ENCODE measurements at places on chromosomes 6 and 20. TPM values are rescaled to one million over a fixed set of nuclear protein-coding genes. Genes with fewer than 3 reads are reported as not detected.

MAVS gene
- 21.9 TPM for total RNA-seq

OOEP gene
- not detected for total RNA-seq

SIRPG gene
- not detected for total RNA-seq

TSHZ2 gene
- 5.2 TPM for total RNA-seq

BPIFB2 gene
- 0.52 TPM for total RNA-seq

REM1 gene
- 0.08 TPM for total RNA-seq

SNX3 gene
- total RNA-seq = 291 TPM

DLL1 gene
- total RNA-seq = 3.3 TPM

GRCh38 chr6:85137865-85138264 is 312.0 kb upstream of the NT5E start:
- H3K4me1 ChIP-seq = peaks cover 15% of the 10 kb centered on the region
- H3K27me3 ChIP-seq = no peaks in the 10 kb centered on the region
- no peak for DNase-seq
- no peaks in the 10 kb centered on the region for H3K36me3 ChIP-seq

DNA sequence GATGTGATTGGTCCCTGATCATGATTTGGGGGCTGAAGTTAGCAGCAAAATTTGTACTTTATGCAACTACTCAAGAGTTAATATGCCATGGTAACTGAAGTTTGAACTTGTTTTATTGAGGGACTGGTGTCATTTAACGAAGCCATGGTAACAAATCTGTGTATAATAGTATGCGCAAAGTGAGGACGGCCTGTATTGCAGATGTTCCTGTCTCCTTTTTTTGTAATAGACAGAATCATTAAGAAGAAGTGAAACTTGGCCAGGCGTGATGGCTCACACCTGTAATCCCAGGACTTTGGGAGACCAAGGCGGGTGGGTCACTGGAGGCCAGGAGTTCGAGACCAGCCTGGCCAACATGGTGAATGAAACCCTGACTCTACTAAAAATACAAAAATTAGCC is 22.3 kb downstream of the RPRD1B start:
- DNase-seq = no peak
- H3K4me1 ChIP-seq = peaks cover 12% of the 10 kb centered on the region
- H3K27me3 ChIP-seq = no peaks in the 10 kb centered on the region
- H3K27ac ChIP-seq = no peak overlapping the region

DNA sequence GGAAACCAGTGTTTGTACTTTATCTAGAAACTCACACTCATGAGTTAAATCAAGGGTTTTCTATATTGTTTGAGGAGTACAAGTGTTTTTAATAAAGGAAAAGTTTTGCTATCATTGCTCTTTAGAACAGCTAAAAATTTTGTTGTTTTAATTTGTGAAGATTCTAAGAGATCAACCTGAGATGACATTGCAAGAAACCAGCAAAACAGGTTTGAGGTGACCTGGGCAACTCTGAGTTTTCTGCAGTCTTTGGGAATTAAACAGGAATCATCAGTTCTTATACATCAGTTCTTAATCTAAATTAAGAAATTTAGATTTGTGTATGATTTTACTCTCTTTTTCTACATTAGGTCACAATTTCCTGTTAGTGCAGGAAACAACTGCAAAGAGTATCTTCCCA is 114.5 kb downstream of the JAG1 start:
- H3K27ac ChIP-seq = peak overlapping the region; percentile 60
- H3K4me1 ChIP-seq = peaks cover 19% of the 10 kb centered on the region
- no peaks in the 10 kb centered on the region for H3K27me3 ChIP-seq
- no peak overlapping the region for H3K4me3 ChIP-seq
- no peaks in the 10 kb centered on the region for H3K36me3 ChIP-seq

- no peaks in the 10 kb centered on the region for H3K27me3 ChIP-seq
- H3K4me3 ChIP-seq = no peak overlapping the region
- no peaks in the 10 kb centered on the region for H3K4me1 ChIP-seq
- H3K27ac ChIP-seq = no peak overlapping the region
- no peak for DNase-seq
Observed at GRCh38 chr6:97322811-97323210, 39.8 kb upstream of the MMS22L start.

DNA sequence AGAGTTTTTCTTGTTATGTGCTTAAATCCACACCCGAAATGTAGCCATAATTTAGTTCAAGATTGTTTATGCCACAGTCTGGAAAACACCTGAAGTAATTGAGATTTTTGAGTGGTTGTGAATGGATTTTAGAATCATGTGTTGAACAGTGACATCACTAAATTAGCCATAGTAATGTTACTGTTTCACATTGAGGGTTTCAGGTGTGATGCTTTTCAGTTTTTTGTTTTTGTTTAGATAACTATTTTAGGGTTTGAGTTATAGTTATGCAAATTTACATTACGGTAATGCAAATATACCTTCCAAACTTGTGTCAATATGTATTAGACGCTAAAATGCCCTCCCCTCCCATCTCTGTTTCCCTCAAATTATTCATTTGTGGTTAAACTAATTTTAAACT is 22.9 kb downstream of the QKI start:
- H3K36me3 ChIP-seq = no peaks in the 10 kb centered on the region
- H3K27me3 ChIP-seq = no peaks in the 10 kb centered on the region
- no peak overlapping the region for H3K4me3 ChIP-seq
- H3K27ac ChIP-seq = no peak overlapping the region
- H3K4me1 ChIP-seq = no peaks in the 10 kb centered on the region

- no peaks in the 10 kb centered on the region for H3K27me3 ChIP-seq
- H3K4me3 ChIP-seq = no peak overlapping the region
- no peaks in the 10 kb centered on the region for H3K4me1 ChIP-seq
- H3K36me3 ChIP-seq = no peaks in the 10 kb centered on the region
Observed at GRCh38 chr6:66605011-66605410, 898.0 kb upstream of the EYS start.

DNA sequence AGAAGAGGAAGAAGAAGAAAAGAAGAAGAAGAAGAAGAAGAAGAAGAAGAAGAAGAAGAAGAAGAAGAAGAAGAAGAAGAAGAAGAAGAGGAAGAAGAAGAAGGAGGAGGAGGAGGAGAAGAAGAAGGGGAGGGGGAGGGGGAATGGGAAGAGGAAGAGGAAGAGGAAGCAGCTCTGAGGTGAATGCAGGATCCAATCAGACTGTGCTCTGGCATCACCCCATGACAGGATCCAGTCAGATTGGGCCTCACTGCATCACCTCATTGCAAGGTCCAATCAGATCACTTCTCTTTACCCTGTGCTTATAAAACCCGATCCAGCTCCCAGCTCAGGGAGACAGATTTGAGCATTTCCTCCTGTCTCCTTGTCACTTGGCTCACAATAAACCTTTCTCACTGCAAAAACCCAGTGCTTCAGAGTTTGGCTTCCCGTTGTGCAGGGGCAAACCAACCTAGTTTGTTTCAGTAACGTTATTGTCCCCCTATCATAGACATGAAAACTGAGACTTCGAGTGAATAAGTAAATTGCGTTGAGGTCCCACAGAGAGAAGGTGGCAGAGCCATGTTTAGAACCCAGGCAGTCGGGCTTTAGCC is 28.6 kb upstream of the YWHAB start:
- H3K4me1 ChIP-seq = peaks cover 9% of the 10 kb centered on the region
- no peak for DNase-seq
- peak overlapping the region; percentile 64 for H3K27ac ChIP-seq
- no peak overlapping the region for H3K4me3 ChIP-seq

GRCh38 chr6:77587963-77588362 is 64.9 kb upstream of the MEI4 start:
- no peaks in the 10 kb centered on the region for H3K27me3 ChIP-seq
- no peaks in the 10 kb centered on the region for H3K36me3 ChIP-seq
- no peak for DNase-seq
- no peaks in the 10 kb centered on the region for H3K4me1 ChIP-seq
- no peak overlapping the region for H3K4me3 ChIP-seq
- no peak overlapping the region for H3K27ac ChIP-seq

DNA sequence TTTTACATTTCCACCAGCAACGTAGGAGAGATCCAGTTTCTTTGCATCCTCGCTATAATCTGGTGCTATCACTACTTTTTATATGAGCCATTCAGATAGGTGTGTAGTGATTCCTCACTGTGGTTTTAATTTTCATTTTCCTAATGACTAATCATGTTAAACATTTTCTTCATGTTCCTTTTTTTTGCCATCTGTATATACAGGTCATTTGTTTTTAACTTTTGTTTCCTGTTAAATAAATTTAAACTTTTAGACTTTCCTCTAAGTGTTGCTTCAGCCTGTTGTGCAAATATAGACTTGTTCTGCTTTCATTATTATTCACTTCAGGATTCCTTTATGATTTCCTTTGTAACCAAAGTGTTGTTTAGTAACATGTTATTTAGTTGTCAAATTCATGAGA is 697.4 kb downstream of the PTPRT start:
- no peak for DNase-seq
- H3K27ac ChIP-seq = no peak overlapping the region
- peaks cover 2% of the 10 kb centered on the region for H3K27me3 ChIP-seq
- no peaks in the 10 kb centered on the region for H3K36me3 ChIP-seq
- H3K4me1 ChIP-seq = peaks cover 2% of the 10 kb centered on the region

DNA sequence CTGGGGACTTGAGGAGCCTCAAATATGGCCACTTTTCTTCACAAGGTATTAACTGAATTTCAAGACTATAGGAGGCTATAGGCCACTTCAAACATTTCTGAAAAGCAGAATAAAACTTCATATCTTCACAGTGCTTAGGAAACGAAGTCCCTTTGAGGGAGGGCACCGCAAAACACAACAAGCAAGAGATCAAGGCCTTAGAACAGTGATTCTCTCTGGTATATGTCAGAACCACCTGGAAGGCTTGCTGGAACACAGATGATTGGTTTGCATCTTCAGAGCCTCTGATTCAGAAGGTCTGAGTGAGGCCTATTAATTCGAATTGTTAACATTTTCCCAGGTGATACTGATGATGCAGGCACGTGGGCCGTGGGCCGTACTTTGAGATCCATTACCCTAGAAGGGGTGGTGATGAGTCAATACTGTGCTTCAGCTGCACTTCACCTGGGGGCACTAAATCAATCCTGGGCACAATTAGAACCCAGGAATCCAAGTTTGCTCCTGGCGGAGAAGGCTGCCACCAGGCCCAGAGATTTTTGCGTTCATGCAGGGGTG is 10.7 kb downstream of the SUN5 start:
- H3K27me3 ChIP-seq = peaks cover 6% of the 10 kb centered on the region
- H3K4me3 ChIP-seq = no peak overlapping the region
- no peaks in the 10 kb centered on the region for H3K36me3 ChIP-seq
- no peak for DNase-seq

DNA sequence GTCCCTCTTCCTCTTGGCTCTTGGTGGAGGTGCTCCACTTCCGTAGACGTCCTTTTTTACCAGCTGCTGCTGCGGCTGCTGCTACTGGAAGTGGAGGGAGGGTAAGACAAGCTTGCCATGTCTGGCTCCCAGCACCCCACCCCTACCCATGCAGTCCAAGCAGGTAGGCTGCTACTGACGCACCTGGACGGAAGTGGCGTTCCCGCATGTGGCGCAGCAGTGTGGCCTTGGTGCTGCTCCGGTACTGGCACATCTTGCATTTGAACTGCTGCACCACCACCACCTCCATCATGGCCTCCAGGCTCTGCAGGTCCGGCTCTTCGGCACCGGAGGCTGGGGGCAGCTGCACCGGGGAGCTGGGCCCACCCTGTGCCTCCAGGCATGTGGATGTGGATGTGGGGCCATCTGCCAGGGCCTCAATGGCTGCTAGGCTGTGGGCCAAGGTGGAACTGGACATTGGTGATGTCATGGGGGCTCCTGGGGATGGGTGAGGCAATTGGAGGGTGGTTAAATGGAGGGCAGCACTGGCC is 4.4 kb downstream of the ZNF335 start:
- no peak overlapping the region for H3K27ac ChIP-seq
- peaks cover 11% of the 10 kb centered on the region for H3K4me1 ChIP-seq
- no peak overlapping the region for H3K4me3 ChIP-seq
- no peaks in the 10 kb centered on the region for H3K27me3 ChIP-seq
- no peak for DNase-seq

DNA sequence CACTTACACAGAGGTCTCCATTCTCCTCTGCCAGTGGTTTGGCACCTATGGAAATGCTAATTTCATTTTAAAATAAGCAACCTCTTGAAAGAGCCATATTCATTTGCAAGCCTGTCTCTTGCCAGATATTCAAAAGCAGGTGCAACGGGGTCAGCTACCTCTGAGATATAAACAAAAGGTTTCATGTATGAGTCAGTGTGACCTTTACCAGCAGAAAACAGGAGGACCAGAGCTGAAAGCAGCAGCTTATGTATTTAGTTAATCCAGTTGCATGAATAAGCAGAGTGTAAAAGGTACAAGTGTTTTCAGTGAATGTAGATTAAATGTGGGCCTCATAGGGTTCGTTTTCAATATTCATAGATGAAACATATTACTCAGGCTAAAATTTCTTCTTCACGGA is 56.0 kb downstream of the TENT5A start:
- no peak overlapping the region for H3K27ac ChIP-seq
- H3K4me1 ChIP-seq = no peaks in the 10 kb centered on the region
- H3K36me3 ChIP-seq = no peaks in the 10 kb centered on the region
- no peaks in the 10 kb centered on the region for H3K27me3 ChIP-seq
- DNase-seq = peak; percentile 55

GRCh38 chr6:120894077-120894476 is 440.2 kb downstream of the TBC1D32 start:
- no peaks in the 10 kb centered on the region for H3K36me3 ChIP-seq
- no peaks in the 10 kb centered on the region for H3K27me3 ChIP-seq
- H3K4me3 ChIP-seq = no peak overlapping the region
- no peak overlapping the region for H3K27ac ChIP-seq
- DNase-seq = no peak
- H3K4me1 ChIP-seq = no peaks in the 10 kb centered on the region

DNA sequence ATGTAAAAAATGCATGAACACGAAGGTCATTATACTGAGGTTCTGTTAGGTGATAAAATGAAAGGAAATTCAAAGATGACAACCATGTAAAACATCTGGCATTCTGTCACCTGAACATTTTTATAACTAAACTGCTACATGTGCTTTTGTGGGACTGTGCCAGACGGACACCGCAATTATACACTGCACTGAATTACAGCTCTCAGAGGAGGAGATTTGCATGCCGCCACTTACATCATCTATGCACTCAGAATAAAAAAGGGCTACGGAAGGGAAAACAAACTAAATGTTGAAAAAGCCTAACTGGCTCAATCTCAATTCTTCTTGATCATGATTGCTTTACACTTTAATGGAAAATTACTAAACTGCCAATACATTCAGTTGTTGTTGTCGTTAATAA is 614.0 kb upstream of the EYS start:
- no peaks in the 10 kb centered on the region for H3K4me1 ChIP-seq
- no peak overlapping the region for H3K27ac ChIP-seq
- no peak overlapping the region for H3K4me3 ChIP-seq
- H3K36me3 ChIP-seq = no peaks in the 10 kb centered on the region
- no peak for DNase-seq
- no peaks in the 10 kb centered on the region for H3K27me3 ChIP-seq

DNA sequence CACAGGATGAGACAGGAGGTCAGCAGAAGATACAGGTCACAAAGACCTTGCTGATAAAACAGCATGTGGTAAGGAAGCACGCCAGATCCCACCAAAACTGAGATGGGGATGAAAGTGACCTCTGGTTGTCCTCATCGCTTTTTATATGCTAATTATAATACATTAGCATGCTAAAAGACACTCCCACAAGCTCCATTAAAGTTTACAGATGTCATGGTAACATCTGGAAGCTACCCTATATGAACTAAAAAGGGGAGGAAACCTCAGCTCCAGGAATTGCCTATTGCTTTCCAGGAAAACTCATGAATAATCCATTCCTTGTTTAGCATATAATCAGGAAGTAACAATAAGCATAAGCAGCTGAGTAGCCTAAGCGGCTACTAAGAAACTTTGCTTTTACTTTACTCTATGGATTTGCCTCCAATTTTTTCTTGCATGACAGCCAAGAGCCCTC is 8.4 kb upstream of the RIN2 start:
- no peaks in the 10 kb centered on the region for H3K36me3 ChIP-seq
- DNase-seq = no peak
- H3K4me1 ChIP-seq = peaks cover 8% of the 10 kb centered on the region
- H3K4me3 ChIP-seq = no peak overlapping the region
